ENCODE measurements at places on chromosomes 1 and 21.
A peak's percentile ranks its signal among the peaks of the same experiment; 100 is the strongest.

DNA sequence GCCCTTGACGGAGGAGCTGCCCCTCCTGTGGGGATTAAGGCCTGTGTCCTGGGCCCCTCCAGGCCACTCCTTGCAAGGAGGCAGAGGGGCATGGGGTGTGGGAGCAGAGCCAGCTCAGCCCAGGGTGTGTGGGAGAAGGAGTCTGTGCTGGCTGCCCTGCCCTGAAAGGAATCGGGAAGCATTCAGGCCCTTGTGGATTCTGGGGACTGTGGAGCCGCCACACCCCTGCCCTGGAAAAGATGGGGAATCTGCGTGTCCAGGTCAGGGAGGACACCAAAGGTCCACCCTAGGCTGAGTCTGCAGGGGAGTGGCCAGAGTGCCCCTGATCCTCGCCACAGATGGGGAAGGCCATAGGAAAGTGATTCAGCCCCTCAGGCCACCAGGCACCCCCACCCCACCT, 16.5 kb upstream of the PRDM16 start:
- DNase-seq = no peak

DNA sequence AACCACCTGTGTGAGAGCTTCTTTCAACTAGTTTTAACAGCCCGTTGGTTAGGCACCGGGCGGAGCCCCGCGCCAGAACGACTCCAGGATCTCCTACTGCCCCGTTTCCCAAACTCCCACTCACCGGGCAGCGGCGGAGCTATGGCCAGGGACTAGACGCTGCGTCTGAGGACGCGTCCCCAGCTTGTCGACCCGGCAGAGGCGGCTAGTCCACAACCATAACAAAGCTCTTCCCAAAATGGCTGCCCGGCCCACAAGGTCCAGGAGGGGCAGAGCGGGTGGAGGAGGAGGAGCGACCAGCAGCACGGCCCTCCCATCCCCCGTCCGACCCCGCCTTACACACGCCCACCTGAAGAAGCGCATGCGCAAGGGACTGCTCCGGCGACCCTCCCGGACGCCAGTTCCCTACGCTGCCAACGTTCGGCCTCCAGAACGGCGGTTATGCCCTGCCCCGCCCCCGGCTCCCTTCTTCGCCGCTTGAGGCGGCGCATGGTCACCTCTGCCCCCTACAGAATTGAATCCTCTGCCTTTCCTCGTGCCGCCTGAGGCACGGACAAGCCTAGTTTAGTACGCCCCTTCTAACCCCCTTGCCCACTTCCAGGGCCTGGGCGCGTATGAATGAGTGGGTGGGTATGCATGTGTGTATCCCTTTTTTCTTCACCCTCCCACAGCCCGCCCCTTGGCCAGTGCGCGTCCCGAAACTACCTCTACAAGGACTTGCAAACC, at the start of gene GPBP1L1:
TSS of gene GPBP1L1 (minus strand) at position 246 of the 726 bp plus-strand sequence. CDS start 27,446 bp downstream, outside the sequence.
- peak; percentile 87 for DNase-seq

- no peak for DNase-seq
Measured at GRCh38 chr1:242030071-242030470, 31.2 kb upstream of the MAP1LC3C start.

DNA sequence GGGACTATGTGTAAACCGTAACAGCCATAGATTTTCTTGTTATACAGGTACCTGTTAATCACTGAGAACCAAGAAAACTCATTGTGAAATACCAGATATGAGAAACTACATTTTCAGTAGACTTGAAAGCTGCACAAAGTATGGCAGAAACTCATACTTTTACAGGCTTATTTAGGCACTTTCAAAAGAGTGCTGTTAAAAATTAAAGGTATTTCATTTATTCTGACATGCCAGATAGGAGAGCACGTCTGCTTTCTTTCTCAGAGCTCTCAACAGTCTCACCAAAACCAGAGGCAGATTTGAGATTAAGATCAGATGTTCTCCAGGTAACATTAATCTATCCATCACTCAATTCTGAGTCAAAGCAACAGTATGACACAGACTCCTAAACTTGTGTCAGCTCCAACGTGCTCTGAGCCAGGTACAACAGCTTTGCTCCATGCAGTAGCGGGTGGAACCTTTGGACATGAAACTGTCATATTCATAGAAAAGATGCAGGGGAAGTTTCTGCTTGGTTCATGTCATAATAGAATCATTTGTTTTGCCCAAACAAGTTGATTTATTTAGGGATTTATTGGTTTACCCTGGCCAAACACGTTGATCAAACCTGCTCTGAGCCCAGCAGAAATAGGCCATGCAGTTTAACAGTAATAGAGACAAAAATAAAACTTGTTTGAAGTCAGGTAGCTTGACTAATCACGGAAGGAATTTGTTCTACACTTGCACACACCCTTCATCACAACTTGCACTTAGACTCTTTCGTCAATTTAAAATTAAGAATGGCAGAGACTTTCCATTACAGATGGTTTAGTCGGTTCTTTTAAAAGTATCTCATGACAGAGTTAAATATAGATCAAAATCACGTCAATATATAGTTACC, 20.8 kb upstream of the TSNAX start:
- no peak for DNase-seq

- peak; percentile 43 for DNase-seq
Measured at GRCh38 chr1:201709564-201710295, 119.2 kb upstream of the IPO9 start.

GRCh38 chr1:82483146-82483545, 682.4 kb downstream of the ADGRL2 start:
- DNase-seq = no peak

GRCh38 chr1:15943992-15944307, 32.0 kb downstream of the ZBTB17 start:
- DNase-seq = no peak

- DNase-seq = no peak
Measured at GRCh38 chr1:150065184-150065871, 2.2 kb upstream of the VPS45 start.

GRCh38 chr1:147570907-147571306, 29.6 kb downstream of the BCL9 start:
- no peak for DNase-seq

DNA sequence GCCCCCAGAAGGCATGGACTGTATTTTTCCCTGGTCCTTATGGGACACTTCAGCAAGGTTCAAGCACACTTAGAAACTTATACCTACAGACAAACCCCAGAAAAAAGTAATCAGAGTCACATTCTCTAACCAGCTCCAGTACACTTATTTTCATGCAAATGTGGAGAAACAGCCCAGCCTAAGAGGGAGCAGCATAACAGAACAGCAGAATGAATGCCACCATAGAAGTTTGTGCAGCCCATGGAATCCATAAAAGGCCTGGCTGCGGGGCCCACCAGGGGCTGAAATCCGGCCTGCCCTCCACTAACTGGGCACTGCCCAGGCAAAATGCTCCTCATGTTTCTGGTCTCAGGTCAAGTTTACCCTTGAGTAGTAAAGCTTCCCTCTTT, 60.4 kb upstream of the ATP1A1 start:
- DNase-seq = no peak

- DNase-seq = peak; percentile 86
Measured at GRCh38 chr1:51519865-51520699, 1.0 kb upstream of the EPS15 start.

DNA sequence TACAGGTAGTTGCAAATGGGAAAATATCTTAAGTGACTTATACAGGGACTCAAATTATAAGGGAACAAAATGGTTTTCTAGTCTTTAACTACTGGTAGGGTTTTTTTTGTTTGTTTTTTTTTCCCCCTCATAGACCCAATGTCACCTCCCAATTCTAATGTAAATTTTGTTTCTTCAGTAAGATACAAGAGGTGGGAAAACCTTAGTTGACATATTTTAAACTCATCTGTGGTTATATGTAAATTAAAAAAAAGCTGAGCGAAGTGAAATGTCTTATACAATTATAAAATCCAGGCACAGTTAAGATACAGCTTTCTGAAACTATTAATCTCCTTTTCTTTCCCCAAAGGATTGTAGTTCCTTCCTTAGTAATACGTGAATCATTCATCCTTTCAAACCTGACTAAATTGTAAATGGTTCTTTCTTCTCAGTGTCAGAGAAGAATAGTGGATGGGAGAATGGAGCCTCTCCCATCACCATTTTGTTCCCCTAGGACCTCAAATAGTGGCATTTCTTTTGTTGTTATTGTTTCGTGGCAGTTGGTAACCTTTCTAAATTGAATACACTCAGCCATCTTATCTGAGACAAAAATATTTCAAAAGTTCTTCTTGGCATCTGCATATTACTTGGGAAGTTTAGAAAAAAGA, 11.2 kb downstream of the TSEN15 start:
- no peak for DNase-seq

DNA sequence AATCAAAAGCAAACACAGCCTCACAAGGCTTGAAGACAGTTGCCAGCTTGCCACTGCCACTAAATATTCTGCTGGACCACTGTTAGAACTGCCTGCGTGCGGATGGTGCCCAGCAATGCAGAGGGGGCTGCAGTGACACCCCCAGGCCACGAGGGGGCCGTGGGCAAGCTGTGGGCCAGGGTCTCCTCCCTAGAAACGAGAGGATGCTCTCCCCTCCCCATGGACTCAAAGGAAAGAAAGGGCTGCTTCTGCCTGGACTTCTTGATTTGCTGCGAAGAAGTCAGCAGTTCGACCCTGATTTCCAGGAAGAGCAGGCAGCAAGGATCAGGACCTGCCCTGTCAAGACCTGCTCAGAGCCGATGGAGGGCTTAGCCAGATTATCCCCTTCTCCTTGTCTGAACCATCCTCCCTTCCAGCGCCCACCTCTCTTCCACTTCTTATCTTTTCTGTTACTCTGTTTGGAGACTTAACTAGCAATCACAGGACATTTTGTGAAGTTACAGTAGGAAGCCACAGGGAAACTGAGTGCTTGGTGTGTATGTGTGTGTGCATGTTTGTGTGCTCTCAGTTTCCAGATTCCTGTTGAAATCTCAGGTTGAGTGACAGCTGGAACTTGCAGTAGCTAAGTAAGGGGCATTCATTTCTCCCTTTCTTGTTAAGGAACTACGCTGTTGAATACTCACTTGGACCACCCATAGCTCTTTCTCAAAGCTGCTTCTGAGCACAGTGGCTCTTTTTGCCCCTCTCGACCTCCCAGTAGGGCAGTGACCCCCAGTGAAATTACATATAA, 2.7 kb downstream of the MAN1C1 start:
- no peak for DNase-seq

DNA sequence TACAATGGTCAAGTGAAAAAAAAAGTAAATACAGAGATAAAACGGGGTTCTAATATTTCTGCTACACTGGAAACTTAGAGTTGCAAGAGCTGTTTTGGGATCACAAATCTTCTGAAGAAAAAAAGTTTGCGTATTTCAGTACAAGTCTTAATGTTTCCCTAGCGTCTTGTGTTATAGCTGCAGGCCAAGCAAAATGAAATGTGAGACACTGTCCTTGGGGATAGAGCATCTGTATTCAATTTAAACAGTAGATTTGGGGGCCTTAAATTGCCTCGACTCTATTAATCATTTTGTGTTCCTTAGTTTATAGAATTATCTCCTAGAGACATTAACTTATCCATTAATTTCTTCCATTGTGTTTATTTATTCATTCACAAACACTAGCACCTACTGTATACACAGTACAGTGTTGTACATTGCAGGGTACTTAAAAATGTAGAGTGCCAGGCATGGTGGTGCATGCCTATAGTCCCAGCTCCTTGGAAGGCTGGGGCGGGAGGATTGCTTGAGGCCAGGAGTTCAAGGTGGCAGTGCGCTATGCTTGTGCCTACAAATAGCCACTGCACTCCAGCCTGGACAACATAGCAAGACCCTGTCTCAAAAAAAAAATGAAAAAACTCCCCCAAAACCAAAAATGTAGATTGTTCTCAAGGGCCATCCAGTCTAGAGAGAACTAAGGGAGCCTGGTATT, 7.9 kb downstream of the DISC1 start:
- DNase-seq = no peak

DNA sequence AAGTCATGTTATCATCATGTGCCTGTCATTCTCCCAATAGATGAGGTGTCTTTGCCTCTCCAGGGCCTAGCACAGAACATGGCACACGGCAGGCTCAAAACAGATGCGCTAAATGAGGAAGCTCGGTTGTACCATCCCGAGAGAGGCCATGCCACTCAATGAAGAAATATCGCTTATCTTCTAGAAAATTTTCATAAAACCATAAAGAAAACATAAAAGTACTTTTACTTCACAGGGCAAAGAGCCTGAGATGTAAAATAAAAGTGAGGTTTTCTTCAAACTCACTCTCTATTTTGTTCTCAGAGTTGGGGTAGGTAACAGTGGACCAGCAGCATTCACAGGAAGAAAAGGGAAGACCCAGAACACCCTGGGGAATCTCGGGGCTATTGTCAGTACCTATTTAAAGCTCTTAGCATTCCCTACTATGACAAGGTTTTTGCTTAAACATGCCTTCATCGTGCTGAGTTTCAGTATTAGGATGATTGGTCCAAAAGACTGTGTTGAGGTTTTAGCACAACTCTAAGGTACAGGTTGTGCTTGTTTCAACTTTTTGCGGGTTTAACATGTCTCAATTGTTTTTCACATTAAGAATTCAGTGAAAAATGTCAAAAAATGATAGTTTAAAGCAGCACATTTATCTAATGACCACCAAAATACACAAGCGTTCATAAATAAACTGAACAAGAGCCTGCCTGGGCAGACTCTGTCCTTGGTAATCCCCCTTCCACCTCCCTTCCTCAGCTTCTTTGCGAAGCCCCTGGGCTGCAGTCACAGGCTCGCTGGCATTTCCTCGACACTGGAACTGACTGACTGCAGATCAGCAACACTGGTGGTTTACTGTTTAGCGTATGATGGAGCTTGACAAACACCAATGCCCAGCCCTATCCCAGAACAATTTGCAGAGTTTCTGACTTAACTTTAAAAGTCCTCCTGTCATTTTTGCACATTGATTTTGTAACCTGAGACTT, 55.6 kb downstream of the COQ8A start:
- DNase-seq = no peak

DNA sequence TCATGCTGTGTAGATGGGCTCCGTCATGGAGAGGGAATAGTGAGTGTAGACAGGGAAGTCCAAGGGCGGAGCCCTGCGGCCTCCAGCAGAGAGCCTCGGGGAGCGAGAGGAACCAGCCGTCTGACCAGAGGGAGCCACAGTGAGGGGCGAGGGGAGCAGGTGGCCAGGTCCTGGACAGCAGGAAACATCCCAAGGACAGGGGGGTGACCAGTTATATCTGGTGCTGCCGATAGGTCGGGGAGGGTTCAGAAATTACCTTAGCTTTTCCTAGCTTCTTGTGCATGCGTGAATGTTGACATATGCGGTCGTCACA, 46.5 kb downstream of the TRAPPC10 start:
- no peak for DNase-seq
